ENCODE measurements at places on chromosomes 2 and 18.

DNA sequence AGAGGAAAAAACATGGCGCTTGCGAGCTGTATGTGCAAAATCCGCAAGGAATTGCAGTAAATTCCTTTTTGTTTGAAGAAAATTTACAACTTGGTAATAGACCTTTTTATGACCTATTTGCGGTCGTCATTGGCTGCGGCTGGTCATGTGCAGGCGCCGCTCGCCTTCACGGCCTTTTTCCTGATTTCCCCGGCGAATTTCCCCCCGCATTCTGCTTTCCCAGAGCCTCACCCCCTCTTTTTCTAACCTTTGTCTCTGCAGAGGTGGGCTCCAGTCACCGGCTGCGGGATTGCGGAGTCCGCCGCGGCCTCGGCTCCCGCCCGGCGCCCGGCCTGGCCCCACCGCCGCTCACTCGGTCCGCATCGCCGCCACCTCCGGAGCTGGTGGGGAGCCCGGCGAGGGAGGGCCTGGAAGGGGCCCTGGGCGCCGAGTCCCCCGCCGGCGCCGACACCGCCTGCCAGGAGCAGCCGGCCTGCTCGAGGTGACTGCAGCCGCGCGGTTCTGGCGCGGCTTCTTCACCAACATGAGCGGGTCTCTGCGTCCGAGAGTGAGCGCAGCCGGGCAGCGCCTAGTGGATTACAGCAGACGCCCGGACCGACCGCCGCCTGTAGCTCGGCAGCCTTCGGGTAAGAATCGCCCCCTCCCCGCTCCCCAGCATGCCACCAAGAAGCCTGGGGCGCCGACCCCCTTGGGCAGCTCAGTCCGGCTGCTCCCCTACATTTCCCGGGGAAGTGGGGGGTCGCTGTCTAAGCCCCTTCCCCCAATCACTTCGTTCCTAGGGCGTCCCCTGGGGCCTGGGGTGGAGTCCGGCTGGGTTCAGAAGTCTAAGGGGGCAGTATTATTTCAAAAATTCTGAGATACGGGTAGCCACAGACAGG, 7.1 kb downstream of the HOXD8 start:
- no peak for DNase-seq

- no peak for DNase-seq
Observed at GRCh38 chr2:3539836-3540235, 18.3 kb downstream of the RNASEH1 start.

GRCh38 chr18:46542545-46542944, 114.5 kb downstream of the LOXHD1 start:
- DNase-seq, result no peak

- DNase-seq, result no peak
Observed at GRCh38 chr2:33122726-33123125, 176.0 kb downstream of the LTBP1 start.

DNA sequence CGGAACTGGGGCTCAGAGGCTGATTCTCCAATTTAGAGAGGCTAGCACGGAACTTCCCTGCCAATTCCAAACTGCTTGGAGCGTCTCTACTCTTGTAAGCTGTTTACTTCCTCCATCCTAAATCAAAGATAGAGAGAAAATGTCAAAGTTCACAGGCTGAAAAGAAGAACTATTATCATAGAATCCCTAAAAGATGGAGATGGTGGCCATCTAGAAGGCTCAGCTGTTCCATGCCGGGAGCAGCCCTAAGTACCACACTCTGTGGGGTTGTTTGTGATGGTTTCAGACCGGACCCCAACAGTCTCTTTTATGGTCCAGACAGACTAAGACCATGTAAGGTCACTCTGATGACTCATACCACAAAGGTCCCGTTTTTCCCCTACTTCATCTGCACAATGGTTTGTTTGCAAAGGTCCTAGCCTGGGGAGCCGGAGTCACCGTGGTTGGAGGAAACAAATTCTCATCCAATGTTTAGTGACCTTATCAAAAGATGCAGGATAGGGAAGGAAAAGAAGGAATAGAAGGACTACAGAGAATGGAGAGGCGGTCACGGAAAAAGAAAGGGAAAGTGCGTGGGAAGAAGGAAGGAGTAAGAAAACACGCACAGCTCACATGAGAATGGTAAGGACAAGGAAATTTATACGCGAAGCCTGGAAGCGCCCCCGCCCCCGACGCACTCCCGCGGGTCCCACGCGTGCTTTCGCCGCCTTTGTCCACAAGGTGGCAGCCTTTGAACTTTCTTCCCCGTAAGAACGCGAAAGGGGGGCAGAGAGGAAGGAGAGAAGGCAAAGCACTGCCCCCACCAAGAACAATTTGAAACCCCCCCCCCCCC, 453 bp upstream of the ANTXR1 start:
- DNase-seq, result peak; percentile 81

DNA sequence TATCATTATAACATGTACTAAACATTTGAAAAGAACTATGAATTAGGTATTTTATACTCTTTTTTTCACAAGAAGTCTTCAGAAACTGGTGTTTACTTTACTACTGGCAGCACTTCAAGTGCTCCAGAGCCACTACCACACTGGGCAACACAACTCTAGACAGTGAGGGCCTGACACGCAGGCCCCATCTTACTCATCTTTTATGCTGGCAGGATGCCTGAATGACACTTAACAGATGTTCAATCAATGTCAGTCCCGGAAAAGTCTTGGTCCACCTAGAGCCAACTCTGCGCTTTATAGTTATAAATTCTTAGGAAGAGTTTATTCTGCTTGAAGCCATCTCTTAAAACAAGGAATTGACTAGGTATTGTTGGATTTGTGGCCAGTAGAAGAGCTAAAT, 8.7 kb upstream of the WIPF1 start:
- peak; percentile 58 for DNase-seq

- DNase-seq, result no peak
Observed at GRCh38 chr2:96726131-96726530, 13.7 kb downstream of the LMAN2L start.

GRCh38 chr2:1864981-1865421, 120.7 kb upstream of the PXDN start:
- DNase-seq, result no peak

- no peak for DNase-seq
Observed at GRCh38 chr2:8134473-8134932, 547.4 kb upstream of the ID2 start.

GRCh38 chr18:22167471-22168241, 1.7 kb upstream of the GATA6 start:
- DNase-seq, result no peak

- DNase-seq, result no peak
Observed at GRCh38 chr2:5319493-5319892, 372.7 kb upstream of the SOX11 start.

- no peak for DNase-seq
Observed at GRCh38 chr2:118319271-118319684, 231.0 kb downstream of the INSIG2 start.

DNA sequence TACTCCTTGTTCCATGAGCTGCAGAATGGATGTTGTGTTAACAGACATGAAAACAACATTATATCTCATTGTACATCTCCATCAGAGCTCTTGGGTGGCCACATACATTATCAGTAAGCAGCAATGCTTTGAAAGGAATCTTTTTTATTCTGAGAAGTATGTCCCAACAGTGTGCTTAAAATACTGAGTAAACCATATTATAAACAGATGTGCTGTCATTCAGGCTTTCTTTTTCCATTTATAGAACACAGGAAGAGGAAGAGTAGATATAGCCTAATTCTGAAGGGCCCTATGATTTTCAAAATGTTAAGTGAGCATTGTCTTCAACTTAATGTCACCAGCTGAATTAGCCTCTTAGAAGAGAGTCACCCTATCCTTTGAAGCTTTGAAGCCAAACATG, 44.3 kb upstream of the CABYR start:
- no peak for DNase-seq

- DNase-seq, result no peak
Observed at GRCh38 chr18:53375621-53376020, 848.8 kb downstream of the MBD2 start.

GRCh38 chr2:138997856-138998517, 217.8 kb upstream of the NXPH2 start:
- DNase-seq, result no peak

DNA sequence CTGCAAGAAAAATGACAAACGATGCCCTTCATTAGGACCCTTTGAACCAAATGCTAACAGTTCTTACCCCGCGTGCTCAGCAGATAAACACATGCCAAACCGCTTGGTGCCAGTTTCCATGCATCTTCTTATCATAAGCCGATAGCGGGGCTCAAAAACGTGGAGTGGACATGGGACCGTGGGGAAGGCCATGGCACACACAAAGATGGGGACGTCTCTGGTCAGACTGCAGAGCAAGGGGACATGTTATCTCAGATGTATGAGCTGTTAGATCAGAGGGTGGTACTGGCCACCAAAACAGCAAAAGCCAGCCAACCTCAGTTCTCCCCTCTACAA, 28.2 kb downstream of the LONRF2 start:
- DNase-seq, result no peak

GRCh38 chr2:32938934-32939333, 7.8 kb upstream of the LTBP1 start:
- DNase-seq, result no peak

DNA sequence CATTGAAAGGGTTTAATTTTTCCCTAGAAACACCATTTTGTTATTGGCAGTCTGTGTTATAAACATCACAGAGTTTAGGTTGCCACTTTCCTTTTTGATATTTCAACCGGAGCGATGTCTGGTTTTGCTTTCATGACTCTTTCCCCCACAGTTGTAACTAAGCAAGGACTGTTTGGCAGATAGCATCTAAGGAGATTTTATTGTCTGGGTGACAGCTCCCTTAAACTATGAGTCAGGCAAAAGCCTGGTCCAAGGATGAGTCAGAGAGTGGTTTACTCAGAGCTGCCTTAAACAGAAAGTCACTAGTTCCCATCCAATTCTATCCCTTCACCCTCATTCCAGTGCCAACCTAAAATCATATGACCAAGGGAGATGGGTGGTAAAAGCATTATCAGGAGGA, 341.6 kb upstream of the VWC2L start:
- peak; percentile 73 for DNase-seq

DNA sequence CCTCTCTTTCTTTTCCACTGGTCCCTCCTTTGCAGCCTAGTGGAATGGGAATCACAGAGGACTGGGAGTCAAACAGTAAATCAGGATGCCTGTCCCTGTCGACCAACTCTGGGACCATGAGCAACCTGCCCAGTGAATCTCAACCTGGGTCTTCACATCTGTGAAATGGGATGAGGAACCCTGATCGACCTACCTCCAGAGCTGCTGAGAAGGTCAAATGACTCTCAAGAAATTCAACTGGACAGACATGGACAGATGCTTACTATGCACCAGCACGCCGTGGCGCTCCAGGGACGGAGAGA, 73.3 kb upstream of the TAF1B start:
- DNase-seq, result no peak

DNA sequence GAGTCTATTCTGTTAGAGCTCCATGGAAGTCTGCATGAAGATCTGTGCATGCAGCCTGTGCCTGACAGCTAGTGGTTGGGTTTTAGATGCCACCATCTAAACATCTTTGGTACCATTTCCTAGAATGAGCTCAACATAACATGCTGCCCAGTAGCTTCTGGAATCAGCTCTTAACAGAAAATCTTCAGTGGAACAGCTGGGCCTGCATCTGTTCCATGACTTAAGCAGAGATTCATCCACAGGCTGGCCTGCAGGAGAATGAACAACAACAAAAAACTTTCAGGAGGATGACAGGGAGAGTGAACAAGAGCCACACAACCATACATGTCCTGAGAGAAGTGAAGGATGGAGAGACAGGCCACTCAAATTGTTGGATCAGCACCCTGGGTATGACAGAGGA, 316.6 kb downstream of the RDH14 start:
- no peak for DNase-seq

DNA sequence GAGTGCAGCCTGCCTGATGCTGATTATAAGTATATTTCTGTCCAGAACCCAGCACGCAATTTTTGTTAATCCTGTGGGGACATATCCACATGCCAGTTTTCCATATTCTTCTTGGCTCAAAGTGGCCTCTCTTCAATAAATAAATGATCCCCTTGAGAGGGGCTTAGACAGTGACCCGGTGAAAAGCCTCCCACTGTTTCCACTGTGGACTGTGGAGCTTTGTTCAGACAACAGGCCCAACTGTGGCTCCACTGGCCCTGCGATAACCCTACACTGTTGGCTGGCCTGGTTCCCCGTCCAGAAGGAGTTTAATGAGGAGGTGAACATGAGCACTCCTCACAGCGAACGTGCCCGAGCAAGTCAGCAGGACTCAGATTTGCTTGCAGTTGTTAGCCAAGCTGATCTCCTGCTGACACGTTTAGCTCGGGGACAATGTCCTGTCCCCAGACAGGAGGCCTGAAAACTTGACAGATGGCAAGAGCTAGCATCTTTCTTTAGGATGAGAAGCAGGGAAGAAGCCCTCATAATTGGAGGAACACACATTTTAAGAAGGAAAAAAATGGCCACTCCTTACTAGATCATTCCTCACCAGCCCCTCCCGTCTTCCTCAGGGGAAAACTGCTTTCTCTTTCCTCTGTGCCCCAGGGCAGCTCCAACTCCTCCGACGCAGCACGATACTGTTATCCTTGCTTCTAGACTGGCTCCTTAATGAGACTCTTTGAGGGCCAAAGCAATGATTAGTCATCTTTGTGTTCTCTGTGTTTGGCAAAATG, 20.0 kb upstream of the MTCL1 start:
- no peak for DNase-seq

DNA sequence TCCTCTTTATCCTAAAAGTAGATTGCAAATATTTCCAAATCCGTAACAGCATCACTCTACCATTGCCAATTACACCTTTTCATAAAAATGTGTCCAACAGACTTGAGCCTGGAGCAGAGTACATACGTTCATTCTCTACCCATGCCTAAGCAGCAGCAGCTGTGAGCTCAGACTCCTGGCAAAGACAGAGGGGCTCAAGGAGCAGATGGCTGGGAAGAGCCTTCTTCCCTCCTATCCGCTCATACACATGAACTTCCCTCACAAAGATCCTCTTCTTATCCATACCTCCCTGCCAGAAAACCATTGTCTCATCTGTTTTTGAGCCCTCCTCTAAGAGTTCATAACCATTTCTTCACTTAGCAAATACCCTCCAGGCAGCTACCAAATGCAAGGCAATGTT, 164.3 kb upstream of the ARL4C start:
- no peak for DNase-seq

DNA sequence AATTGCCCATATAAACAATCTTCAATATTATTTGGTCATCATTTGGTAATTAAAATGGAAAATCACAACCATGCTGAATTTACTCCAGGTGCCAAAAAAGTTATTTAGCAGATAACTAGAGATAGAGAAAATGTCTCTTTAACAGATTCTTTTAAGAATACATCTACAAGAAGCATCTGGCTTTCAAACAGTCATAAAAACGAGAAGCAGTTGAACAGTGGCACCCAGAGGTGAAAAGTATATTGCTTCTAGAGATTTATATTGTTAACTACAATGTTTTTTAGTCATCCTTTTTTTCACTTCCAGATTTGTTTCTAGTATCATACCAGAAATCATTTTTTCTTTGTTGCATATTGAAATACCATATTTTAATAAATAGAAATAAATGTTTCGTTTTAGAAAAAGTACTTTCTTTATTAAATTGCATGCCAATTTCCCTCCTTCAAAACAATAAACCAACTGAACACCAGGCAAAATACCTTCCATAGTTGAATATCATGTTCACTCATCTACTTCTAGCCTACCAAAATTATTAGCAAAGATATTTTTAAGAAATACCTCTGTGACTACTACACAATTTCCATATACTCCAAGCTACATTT, 65.4 kb upstream of the HNRNPA3 start:
- peak; percentile 26 for DNase-seq

Data from AG08396 (cell line).